ENCODE measurements at places on chromosomes 3 and 15.
A peak's percentile ranks its signal among the peaks of the same experiment; 100 is the strongest.

GRCh38 chr3:13080026-13080425 is 6.8 kb upstream of the IQSEC1 start:
- DNase-seq, result no peak

GRCh38 chr3:194956697-194957396 is 271.2 kb downstream of the FAM43A start:
- DNase-seq, result no peak

DNA sequence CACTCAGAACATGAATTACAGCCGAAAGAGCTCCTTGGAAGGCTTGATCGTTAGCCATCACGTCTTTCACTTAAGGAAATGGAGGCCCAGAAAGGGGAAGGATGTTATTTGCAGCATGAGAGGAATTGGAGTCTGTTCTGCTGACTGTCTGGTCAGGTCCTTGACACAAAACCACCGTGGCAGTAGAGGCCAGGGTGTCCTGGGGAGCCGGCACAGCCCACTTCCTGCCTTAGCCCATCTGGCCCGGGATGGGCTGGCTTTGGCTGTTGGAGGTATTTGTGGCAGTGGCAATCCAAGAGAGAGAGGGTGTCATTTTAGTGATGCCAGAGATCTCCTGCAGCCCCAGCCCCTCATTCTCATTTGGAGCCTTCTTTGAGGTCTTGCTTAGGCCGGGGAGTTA is 37.4 kb downstream of the ST6GAL1 start:
- DNase-seq, result peak; percentile 11

- no peak for DNase-seq
These were observed 116.3 kb downstream of the TMCO5A start for GRCh38 chr15:38050529-38051448.

Data from thyroid gland (tissue), 4 donors.